Activated CD4-positive, CD25-positive, alpha-beta regulatory T cell treated with anti-CD3 and anti-CD28 coated beads, Interleukin-2, amount 50 U/mL, for 16 hours (primary cell): ENCODE measurements at places on chromosomes 7 and 10.

DNA sequence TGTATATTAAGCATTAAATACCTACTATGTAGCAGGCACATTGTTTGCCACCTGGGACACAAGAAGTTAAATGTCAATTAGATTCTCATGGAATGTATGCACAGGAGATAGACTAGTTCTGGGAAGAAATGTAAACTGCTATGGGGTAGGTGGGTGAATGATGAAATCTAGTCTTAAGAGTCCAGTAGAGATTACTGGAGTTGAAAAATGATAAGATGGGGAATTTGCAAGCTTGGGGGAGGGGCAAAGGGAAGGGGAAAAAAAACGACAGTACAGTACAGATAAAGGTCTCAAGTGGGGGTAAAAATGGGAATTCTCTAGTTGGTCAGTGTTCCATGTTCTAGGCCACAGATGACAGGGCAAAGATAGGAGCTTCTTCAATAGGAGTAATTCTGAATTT lies 94.4 kb downstream of the ATE1 start:
- DNase-seq: no peak

- no peak for DNase-seq
Measured at GRCh38 chr7:134827889-134828288, 48.5 kb downstream of the CALD1 start.

DNA sequence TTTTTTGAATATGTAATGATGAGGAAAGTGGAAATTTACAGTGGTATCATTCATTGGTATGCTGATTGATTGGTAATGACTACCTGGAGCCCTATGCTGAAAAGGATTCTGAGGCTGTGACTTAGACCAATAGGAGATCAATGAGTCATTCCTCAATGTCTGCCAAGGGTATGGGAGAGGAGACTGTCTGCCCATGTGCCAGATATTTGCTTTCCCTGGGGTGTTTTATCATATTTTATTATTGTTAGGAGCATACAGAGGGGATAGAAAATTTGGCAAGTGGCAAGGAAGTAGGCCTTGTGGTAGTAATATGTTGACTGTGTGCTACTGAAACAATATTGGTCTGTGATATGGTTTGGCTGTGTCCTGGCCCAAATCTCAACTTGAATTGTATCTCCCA lies 54.8 kb downstream of the ASAH2B start:
- no peak for DNase-seq

- no peak for DNase-seq
Measured at GRCh38 chr10:63554657-63555056, 33.5 kb downstream of the REEP3 start.

- DNase-seq: no peak
Measured at GRCh38 chr7:67866054-67866453, 869.4 kb downstream of the TYW1 start.

- no peak for DNase-seq
Measured at GRCh38 chr7:137873979-137874777, 27.4 kb upstream of the DGKI start.

- no peak for DNase-seq
Measured at GRCh38 chr10:23354630-23355279, 10.2 kb upstream of the C10orf67 start.

DNA sequence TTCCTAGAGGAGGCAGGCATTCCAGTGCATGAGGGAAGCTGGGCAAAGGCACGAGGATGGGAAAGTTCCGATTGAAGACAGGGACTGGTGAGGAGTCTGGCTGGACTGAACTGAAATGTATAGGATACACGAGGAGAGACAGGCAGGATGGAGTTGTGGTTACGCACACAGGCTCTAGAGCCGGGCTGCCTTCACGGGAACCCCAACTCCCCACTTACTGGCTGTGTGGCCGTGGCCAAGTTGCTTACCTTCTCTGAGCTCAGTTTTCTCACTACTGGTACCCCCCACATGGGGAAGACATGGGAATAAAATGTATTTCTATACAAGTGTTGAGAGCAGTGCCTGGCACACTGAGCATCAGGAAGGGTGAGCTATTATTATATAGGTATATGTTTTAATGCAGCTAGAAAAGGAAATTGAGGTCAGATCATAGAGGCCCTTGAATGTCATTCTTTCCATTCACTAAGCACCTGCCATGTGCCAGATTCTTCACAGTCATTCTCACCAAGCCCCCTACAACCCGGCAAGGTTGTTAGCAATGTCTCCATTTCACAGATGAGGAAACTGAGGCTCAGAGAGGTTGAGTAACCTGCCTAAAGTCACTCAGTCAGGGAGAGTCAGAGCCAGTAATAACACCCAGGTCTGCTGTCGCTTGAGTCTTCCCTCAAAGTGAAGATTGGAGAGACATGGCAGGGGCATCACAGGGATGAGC lies 9.7 kb downstream of the CHST3 start:
- no peak for DNase-seq

DNA sequence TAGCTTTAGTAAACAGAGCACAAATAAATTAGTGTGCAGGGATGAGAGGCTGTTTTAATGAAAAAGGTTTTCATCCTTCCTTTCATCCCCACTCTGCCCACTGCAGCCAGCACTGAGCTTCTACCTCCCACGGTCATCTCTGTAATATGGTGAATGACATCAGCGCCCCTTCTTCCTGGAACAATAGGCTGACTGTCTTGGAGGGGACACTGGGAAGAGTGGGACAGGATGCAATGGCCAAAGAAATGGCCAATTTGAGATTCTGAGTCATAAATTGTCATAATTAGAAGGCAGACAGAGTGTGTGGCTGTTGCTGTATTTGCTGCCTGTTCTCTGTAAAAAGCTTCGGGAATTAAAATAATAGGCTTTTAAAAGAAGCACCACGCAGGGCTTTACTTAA lies 126.7 kb upstream of the CALN1 start:
- DNase-seq: no peak

DNA sequence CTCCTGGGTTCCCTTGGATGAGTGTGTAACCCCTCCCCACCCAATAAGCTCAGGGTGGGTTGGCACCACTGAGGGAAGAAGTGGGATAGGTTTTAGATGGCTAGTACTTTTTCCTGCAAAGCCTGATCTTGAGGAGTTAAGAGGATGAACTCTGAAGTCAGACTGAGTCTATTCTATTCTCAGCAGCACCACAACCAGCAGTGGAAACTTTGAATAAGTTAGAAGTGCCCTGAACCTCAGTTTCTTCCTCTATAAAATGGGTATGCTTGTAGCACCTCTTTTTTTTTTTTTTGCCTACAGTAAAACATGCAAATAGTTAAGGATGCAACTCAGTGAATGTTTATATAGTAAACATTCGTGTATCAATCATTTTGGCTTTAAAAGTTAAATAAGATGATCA lies 7.1 kb downstream of the NKX2-3 start:
- DNase-seq: no peak

DNA sequence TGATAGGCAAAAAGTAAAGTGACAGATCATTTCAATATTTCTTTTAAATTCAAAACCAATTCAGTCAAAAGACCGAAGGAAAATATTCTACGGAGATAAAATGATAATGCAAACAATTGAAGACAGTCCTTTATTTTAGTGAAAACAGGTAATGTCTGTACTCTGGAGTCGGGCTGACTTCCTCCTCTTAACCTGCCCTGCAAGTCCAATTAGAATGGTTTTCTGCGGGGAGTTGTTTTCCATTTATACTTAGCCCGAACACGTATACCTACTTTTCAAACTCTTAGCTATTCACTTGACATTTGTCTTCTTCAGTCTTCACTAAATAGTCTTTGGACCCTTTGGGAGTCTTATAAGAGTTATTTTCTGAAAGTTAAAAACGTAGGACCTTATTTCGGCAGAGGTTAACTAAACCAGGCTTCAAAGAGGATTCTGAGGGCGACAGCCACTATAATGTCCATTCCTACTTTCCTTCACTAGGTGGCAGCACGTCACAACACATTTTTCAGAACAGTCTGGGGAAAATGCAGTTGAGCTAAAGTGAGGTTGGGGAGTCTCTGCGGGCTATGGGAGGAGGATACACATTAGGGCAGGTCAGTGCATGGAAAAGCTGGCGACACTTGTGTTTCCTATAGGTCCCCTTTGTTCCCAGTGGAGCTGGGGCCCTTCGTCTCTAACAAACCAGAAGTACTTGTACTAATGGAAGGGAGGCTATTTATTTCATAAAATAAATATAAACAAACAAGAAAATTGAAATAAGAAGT lies 472.0 kb downstream of the KCNMA1 start:
- no peak for DNase-seq

DNA sequence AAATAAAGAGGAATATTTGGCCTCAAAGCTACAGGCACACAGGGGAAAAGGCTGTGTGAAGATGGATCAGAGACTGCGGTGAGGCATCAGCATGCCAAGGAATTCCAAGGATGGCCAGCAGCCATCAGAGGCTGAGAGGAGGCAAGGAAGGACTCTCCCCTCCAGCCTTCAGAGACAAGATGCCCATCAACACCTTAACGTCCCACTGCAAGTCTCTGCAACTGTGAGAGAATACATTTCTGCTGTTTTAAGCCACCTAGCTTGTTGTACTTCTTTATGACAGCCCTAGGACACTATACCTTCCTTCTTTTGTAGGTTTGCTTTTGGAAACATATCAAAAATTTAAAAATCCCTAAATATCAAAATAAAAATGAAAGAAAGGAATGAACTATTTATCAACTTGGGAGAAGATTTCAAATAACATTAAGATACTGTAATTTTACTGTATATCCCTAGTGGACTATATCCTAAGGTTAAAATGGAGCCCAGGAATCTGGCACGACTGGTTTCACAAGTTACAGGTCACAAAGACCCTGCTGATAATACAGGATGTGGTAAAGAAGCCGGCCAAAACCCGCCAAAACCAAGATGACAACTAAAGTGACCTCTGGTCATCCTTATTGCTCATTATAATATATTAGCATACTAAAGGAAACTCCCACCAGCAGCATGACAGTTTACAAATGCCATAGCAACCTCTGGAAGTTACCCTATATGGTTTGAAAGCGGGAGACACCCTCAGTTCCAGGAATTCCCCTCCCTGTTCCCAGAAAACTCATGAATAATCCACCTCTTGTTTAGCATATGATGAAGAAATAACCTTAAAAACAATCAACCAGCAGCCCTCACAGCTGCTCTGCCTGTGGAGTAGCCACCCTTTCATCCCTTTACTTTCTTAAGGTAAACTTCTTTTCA lies 185.2 kb downstream of the AVL9 start:
- no peak for DNase-seq

GRCh38 chr10:95466436-95466835 lies 94.7 kb downstream of the SORBS1 start:
- no peak for DNase-seq

DNA sequence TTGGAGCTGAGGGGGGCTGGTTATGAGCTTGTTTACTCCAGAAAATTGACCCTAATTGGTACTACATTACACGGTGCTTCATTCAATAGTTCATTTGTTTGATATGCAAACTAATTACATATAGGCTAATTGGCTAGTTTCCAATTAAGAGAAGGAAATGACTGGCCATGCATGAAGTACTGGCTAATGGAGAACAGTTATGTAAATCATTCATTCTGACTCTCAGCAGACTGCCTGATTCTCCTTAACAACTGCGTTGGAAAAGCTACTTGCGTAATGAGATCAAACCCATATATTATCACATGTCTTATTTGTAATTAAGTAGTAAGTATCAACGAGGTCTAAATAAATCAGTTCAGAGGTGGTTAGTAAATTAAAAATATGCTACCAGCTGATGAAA lies 81.8 kb upstream of the CTTNBP2 start:
- no peak for DNase-seq

- no peak for DNase-seq
Measured at GRCh38 chr7:159046300-159046699, 98.4 kb downstream of the VIPR2 start.

DNA sequence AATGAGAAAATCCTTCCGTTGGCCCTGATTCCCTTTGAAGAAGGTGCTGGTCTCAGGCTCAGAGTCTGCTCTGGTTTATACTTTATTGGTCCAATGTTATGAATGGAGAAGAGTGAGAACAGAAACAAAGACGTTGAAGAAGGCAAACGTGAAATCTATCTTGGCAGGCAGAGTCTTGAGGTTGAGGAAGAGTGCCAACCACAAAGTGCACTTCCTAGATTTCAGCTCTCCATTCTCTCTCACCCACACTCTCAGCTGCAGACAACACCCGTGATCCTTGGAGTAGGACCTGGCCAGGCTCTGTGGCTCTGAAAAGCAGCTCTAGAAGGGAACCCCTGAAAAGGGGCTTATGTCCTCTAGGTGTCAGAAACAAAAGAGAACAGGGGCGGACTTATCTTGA lies 128.9 kb upstream of the PLXNA4 start:
- no peak for DNase-seq

DNA sequence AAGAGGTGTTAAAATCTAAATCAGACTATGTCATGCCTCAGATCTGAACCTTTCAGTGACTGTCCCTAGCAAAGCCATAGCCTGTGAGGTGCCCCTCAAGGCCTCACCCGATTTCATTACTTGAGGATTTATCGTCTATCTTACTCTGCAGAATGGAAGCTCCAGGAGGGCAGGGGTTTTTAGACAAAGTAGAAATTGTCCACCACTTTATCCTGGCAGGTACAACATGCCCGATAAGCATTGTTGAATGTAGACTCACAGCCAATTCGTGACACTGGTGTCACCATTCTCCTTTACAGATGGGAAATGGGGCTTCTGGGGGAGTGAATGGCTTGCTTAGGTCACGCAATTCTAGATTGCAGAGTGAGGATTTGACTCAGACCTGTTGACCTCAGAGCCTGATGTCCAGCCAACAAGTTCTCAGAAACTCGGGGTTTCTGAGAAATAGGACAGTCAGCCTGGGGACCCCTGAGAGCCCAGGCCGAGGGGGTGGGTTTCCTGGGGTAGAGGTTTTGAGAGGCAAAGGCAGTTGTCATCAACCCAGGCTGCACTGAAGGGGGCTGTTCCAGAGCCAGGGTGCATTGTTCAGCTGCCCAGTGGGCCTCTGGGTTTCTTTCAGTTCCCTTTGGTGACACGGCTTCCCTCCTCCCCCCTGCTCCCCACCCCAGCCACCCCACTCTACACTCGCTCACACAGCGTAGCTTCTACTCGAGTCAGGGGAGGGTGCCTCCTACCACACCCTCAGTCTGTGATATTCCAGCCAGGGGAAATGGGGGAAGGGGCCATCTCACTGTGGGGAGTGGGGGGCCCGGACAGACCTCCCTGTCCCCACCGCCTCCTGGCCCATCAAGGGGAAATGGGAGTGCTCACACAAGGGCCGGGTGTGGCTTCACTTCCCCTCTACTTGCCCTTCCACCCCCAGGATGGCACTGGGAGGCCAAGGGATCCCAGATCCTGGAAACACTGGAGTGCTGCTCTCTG lies 3.1 kb upstream of the IRF5 start:
- no peak for DNase-seq
